ENCODE measurements at places on chromosomes 3 and 15.

DNA sequence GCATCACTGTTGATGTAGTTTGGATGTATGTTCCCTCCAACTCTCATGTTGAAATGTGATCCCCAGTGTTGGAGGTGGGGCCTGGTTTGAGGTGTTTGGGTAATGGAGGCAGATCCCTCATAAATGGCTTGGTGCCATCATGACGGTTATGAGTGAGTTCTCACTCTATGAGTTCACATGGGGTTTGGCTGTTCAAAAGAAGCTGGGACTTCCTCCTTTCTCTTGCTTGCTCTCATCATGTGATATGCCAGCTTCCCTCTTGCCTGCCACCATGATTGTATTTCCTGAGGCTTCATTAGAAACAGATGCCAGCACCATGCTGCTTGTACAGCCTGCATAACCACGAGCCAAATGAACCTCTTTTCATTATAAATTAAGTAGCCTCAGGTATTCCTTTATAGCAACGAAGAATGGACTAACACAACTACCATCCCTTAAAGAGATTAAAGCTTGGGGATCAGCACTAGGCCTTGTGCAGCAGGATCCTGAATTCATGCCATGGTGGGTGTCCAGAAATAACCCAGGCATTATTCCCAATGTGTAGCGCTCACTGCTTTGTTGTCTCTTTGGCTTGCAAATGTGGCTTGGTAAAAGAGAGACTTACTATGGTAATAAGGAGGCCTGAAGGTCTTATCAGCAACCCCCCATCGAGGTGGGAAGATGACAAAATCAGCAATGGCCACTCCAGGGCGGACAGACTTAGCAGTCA, 41.9 kb downstream of the NDUFB4 start:
- no peak for DNase-seq

DNA sequence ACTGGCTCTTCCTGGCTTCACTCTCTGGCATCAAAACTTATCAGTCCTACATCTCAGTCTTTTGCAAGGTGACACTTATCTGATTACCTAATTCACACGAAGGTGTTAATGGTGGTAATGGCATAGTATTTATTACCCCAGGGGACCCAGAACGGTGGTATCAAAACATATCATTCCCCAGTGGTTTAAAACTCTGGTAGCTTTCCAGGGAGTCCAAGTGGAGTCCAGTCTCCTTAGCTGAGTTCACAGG, 41.3 kb downstream of the SMAD3 start:
- no peak for DNase-seq

GRCh38 chr3:23889386-23889785, 27.4 kb downstream of the NKIRAS1 start:
- no peak for DNase-seq

GRCh38 chr3:108131475-108132134, 40.8 kb upstream of the CD47 start:
- DNase-seq = no peak

- no peak for DNase-seq
Measured at GRCh38 chr15:38530113-38530512, 34.5 kb downstream of the RASGRP1 start.

GRCh38 chr3:37645517-37646380, 215.9 kb upstream of the CTDSPL start:
- DNase-seq = no peak

DNA sequence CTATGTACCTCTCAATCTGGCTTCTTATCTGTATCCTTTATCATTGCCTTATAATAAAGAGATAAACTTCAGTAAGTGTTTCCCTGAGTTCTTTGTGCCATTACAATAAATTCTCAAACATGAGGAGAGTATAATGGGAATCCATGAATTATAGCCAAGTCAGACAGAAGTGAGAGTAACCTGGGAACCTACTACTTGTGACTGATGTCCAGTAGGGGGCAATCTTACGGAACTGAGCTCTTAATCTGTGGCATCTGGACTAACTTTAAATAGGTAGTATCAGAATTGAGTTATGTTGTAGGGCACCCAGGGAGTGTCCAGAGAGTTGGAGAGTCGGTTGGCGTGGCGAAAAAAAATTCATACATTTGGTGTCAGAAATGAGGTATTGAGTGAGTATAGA, 542.6 kb downstream of the ZBBX start:
- DNase-seq = no peak

DNA sequence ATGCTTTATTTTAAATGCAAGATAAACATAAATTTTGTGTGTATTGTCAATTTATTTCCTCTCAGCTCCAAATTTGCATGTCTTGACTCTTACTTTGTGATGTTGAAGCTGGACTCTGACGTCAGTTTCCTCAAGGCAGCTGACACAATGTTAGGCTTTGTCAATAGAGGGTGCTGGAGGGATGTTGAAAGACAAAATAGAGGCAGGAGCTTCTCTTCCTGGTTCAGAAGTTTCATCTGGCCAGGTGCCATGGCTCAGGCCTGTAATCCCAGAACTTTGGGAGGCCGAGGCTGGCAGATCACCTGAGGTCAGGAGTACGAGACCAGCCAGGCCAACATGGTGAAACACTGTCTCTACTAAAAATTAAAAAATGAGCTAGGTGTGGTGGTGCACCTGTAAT, 408.6 kb downstream of the GBE1 start:
- no peak for DNase-seq

GRCh38 chr15:89495638-89496145, 691 bp downstream of the RHCG start:
- no peak for DNase-seq

GRCh38 chr15:59976480-59977271, 27.4 kb upstream of the FOXB1 start:
- peak; percentile 7 for DNase-seq
